Right kidney (tissue), 9 donors: ENCODE measurements at places on chromosomes 4 and X.

GRCh38 chrX:32877592-32877991 is 333.8 kb downstream of the DMD start:
- no peak for DNase-seq

DNA sequence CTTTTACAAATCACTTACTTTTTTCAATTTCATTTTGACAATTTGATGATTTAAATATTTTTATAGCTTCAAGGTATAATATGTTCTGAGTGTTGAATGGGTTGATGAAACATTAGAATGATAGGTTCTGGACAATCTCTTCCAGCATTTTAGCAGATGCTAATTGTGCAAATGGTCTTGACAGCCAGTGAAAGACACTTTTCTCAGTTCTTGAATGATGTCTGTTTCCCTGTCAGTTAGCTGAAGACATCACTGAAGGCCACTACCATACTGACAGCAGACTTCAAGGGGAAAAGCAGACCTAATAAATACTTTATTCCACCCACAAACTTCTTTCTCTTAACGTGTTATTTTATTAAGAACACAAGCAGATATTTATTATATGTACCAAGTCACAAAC is 498.6 kb downstream of the GRXCR1 start:
- DNase-seq, result no peak

DNA sequence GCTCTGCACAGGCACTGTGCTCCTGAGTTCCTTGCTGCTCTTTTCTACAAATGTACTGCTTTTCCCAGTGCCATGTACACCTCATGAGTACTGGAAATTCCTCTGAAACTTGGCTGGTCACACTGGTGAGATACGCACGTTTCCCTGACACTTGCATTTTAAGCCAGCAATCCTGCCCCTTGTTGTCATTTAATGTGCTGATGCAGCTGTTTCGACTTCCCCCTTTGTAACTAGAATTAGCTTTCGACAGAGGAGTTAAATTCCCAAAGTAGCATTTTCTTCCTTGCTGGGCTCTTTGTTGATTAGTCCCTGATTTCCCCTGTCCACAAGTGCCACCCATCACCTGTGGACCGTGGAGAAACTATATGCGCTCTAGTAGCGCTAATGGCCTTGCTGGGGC is 77.5 kb downstream of the IQCM start:
- no peak for DNase-seq

- DNase-seq, result peak; percentile 29
These were observed 92.4 kb downstream of the CXCL13 start for GRCh38 chr4:77697860-77698590.

DNA sequence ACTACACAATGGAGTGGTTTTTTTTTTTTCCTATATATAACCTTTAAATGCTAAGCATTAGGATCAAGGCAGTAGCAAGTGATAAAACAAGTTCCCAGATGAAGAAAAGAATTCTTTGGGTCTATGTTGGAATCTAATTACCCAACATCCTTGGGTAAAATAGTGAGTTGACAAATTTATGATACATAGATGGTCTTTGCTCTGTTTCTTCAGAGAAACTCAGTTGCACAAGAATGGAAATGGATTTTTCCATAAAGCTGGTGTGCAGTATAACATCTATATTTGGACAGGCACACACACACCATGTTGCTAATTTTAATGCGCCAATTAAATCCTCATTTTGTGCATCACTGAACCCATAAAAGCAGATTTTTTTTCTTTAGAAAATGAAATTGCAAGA is 137.0 kb upstream of the MED14 start:
- DNase-seq, result no peak

DNA sequence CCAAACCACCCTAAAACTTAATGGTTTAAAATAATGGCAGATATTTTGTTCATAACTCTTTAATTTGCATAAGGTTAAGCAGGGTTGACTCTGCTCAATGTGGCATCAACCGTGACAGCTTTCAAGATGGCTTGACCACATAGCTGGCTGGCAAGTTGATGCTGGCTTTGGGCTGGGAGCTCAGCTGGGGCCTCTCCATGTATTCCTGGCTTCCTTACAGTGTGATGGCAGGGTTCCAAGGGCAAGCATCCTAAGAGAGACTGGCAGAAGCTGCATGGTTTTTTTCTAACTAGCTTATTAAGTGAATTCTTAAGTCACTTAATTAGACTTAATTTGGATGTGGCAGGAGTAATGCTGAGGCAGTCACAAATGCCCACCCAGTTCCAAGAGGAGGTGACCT is 4.5 kb downstream of the RP2 start:
- no peak for DNase-seq

DNA sequence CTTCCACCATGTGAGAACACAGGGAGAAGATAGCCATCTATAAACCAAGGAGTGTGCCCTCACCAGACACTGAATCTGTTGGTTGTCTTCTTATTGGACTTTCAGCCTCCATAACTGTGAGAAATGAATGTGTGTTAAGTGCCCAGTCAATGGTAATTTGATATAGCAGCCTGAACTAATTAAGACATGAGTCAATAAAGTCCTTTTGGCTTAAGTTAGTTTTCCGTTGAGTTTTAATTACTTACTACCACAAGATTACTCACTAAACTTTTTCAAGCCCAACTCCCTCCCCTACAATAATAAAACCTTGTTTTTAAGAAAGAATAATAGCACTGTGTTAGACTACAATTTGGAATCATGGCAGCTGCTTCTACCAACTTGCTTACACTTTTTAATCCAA is 324.2 kb downstream of the PCDH19 start:
- no peak for DNase-seq

DNA sequence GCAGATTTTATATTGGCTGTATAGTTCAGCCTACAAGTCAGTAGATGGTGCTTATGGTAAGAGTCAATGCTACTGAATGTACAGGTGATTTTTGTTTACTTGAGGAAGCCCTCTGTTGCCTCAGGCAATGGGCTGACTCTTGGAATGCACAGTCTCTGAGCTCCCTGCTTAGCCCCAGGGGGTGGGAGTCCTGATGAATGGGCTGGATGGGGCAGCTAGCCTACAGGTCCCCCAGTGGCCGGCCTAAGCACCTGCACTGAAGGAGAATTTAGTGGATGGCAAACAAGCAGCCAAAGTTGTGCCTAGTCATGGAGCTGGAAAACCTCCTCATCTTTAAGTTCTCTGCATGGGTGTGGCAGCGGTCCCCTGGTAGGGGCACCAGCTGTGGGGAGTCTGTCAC is 101.8 kb upstream of the CXorf51B start:
- no peak for DNase-seq

GRCh38 chr4:3136454-3136853 is 62.0 kb downstream of the HTT start:
- no peak for DNase-seq

DNA sequence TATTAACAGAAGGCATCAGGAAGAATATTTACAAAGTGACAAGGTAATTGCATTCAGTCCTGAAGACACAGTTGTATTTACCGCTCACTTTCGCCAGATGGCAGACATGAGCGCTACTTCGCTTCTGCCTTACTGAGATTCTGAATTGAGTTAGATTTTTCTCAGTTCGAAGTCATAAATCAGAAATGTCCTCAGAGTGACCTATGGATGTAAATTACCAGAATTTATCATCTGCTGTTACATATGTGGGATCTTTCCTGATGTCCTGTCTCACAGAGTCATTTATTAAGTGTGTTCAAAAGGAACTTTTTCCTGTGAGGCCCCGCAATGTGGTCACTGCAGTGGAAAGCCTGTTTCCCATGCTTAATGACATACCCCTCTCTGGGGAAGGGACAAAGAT is 97.3 kb upstream of the DCLK2 start:
- DNase-seq, result peak; percentile 42

DNA sequence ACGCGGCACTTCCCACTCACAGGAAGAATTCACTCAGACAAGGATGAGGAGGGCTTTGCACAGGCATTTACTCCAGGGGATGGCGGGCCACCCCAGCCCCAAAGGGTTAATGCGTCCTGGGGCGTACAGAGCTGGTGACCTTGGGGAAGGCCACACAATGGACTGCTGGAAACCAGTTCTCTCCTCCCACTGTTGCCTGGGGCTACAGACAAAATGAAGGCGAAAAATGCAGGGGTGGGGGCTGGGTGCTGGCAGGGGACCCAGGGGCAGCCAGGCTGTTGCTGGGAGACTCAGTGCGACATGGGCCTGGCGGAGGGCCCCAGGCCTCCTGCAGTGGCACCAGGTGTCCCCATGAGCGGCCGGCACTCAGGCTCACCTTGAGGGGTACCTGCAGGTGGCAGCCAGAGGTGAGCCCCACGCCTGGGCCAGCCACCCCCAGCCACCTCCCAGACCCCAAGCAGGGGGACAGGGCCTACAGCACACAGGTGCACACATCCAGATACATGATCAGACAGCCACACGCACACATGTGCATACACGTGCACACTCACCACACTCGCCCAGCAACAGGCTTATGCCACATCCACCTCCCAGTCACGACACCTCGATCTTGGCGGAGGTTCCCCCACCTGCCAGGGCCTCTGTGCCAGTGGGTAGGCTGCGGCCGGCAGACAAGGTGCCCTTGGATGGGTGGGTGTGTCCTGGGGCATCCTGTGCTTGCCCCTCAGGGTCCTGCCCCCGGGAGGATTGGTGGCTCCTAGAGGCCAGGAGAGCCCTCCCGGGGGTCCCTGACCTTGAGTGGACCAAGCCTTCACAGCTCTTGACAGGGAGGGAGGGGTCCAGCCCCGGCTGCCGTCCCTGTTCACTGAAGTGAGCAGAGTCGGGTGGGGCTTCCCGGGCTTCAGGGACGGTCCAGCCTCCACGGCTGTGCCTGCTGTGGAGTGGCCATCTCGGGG is 13.1 kb downstream of the NAT8L start:
- DNase-seq, result no peak

- DNase-seq, result no peak
These were observed 128.3 kb upstream of the MAOA start for GRCh38 chrX:43527801-43528200.

GRCh38 chrX:39766085-39766726 is 331.6 kb downstream of the BCOR start:
- no peak for DNase-seq

DNA sequence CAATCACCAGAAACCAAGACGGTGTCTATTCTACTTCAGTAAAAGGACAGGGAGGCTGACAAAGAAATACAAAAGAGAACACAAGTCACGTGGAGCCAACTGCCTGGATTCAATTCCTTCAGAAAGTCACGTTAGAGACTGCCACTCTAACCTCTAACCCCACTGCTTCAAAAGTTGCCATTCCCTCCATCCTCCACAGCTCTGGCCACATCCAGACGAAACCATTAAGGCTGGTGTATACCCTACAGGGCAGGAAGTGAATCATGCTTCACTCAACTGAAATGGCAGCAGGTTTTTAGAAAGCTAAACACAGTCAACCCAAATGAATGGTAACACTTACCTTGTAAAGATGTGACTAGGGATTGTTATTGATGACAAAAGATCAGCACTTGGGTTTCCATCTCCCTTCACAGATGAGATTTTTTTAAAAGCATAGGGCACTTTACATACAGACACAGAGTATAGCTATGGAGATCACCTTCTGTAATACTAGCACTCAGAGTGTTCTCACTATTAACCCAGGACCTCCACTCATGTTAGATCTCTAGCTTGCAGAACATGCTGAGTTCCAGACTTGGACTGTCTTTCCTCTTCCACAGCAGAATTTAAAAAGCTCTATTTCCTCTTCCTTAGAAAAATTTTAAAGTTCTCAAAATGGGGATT is 37.4 kb downstream of the MAML3 start:
- no peak for DNase-seq

GRCh38 chrX:110519906-110520452 is 161.3 kb downstream of the RTL9 start:
- no peak for DNase-seq

- peak; percentile 61 for DNase-seq
These were observed 773 bp downstream of the SNCA start for GRCh38 chr4:89836031-89836745.

- no peak for DNase-seq
These were observed 2.1 kb upstream of the CCNG2 start for GRCh38 chr4:77154761-77155499.

- no peak for DNase-seq
These were observed 21.3 kb downstream of the ZNF721 start for GRCh38 chr4:477686-478085.

DNA sequence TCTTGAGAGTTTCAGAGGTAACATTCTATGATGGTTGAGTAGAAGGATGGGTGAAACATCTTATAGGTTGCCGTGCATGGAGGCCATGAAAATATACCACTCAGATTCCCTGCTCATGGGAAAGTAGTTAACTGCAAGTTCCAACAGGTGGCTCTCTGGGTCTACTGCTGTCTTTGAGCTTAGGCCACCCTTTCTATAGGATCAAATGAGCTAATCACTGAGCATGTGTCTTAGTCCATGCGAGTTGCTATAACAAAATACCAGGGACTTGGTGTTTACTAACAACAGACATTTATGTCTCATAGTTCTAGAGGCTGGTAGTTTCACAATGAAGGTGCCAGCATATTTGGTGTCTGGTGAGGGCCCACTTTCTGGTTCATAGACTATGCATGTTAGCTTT is 144.8 kb upstream of the UNC5C start:
- DNase-seq, result no peak

DNA sequence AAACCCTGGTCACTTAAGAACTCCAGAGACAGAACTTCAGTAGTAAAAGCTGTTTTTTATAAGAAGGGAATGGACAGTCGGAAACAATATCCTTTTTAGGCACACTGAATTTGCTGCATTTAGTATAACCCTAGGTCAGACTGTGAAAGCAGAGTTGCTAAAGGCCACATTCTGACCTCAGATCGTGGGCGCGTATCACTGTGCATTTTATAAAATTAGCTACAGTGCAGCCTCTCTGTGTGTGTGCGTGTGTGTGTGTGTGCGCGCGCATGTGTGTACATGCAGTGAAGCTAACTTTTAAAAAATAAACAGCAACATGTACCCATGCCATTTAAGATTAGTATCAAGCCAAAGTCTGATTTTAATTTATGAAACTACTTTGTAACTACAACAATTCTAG is 8.0 kb downstream of the ZNF827 start:
- no peak for DNase-seq

DNA sequence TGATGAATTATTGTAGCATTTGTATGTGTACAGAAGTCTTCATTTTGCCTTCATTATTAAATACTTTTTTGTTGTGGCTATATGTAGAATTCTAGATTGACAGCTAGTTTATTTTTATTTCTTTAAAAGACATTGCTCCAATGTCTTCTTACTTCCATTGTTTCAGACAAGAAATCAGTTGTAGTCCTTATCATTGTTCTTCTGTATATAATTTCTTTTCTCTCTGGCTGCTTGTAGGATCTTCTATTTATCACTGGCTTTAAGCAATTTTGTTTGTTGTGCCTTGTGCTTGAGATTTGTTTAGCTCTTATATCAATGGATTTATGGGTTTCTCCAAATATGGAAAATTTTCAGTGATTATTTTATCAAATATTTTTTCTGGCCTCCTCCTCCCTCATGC is 13.5 kb upstream of the GATB start:
- DNase-seq, result no peak

GRCh38 chr4:169727616-169728015 is 30.1 kb downstream of the HPF1 start:
- no peak for DNase-seq
